ENCODE measurements at places on chromosomes 7 and 10.

GRCh38 chr10:119849031-119849789, 23.4 kb downstream of the MCMBP start:
- no peak for DNase-seq

- no peak for DNase-seq
Observed at GRCh38 chr10:44253769-44254462, 131.0 kb downstream of the CXCL12 start.

GRCh38 chr7:100221231-100221718, 1.5 kb downstream of the PVRIG start:
- peak; percentile 50 for DNase-seq

DNA sequence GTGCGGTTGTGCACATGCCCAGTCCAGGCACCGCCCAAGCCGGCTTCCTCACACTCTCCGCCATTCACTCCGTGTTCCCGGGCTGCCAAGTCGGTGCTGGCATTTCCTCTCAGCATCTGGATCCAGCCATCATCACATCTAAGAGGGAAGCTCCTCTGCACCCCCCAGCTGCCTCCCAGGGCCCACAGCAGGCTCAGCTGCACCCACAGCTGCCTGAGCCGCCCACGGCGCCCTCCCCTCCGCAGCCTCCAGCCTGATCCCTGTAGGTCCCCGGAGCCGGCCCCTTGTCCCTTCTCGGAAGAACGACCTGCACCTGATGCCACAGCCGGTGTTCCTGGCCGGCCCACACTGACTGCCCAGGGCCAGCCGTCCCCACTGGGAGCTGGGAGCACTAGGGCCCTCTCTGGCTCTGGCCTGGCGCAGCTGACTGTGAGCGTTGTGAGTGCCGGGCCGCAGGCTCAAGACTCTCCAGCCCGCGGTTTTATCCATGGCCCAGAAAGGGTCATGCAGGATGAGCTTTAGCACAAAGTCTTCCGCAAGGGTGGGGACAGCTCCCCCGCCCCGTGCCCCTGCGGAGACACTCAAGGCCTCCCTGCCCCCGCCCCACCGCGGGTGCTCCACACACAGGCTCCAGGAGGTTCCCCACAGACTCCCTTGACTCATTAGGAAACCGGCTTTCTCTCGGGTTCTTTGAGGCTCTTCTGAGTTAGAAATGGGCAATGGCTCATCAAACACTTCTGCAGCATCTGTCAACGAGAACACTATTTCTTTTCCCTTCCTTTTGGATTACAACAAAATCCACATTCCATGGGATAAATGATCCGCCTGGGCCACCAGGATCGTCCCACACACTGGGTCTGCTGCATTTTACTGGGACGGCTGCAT, 31.2 kb downstream of the CFAP46 start:
- no peak for DNase-seq

DNA sequence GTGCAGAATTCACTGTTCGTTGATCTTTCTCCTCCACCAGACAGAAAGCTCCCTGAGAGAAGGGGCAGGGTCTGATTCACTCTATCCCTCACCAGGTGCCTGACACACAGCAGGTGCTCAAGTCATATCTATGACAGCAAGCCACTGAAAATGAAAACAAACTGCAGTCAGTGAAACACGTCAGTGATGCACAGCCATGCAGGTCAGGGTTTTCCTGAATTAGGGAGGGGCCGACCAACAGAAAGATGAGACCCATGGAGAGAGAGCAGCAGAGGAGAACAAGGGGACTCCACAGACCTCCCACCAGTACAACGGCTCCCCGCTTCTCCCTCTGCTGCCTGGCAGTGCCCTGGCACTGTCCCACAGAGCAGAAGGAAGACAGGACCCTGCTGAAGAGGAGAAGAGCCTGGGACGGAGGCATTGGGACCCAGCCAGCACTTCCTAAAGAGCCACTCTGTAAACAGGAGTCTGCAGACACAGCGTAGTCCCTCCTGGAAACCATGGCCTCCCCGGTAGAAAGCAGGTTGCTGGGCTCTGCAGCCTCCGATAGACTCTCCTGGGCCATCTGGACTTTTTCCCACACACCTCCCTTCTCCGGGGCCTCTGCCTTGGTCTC, 50.3 kb downstream of the FAM53B start:
- DNase-seq, result no peak

DNA sequence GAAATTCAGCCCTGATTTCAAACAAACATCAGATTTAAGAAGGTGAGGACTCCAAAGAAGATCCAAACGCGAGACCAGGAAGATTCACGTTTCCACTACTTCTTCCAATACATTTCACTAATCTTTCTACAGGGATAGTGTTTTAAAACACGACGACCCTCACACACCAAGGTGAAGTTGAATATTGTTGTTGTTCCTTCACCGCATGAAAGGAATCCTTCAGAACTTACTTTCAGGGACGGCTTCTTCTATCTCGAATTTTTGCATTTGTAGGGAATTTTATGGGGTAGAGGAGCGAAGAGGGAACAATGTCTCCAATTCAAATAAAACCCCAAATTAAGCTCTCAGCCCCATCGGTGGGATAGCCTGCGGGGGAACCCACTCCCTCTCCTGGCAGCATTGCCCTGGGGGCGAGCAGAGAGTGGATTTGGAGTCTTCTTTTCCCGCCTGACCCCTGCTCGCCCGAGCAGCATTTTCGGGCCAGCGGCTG, 1.5 kb upstream of the GATA3 start:
- no peak for DNase-seq

- DNase-seq, result no peak
Observed at GRCh38 chr10:55374917-55375316, 573.9 kb upstream of the PCDH15 start.

GRCh38 chr7:76259124-76260093, 43.1 kb upstream of the HSPB1 start:
- no peak for DNase-seq

DNA sequence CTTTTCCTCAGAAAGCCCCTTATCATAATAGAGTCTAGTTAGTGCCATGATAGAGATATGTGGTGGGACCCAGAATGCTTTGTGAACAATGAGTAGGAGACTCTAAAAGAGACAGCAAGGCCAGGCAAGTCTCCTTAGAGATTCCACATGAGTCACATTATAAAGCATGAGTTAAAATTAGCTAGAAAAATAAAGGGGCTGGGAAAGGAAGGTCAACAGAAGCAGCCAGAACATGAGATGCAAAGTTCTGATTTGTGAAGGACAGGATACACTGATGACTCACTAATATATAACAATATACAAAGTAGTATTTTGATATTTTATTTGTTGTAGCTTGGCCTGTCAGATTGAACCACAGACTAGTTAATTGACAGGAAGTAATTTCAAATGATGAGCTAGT, 25.3 kb upstream of the SNX13 start:
- DNase-seq, result no peak

DNA sequence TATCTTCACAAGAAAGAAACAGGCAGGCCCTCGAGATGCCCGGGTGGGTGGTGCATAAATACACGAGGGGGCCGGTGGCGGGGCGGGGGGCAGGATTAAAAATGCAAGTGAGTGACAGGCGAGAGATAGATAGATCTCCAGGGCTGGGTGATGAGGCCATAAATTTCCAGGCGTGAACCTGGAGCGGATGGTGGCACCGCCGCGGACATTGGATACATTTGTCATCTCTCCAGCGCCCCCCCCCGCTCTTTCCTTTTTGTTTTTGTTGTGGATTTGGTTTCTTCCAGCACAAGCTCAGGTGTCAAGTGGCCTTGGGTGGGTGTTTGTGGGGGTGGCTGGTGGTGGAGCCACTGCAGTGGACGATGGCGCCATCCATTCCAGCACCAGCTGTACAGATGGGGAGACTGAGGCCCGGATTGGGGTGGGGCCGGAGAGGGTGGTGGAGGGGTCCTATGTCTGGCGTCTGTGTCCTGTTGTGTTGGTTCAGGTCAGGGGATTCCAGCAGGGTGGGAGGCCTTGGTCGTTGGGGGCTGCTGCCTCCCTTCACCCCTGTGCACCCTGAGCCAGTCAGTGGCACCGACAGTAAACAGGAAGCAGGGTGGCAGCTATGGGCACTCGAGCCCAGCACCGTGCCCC, 2.9 kb downstream of the ELFN1 start:
- no peak for DNase-seq

- DNase-seq, result peak; percentile 81
Observed at GRCh38 chr7:50266635-50267386, 37.7 kb upstream of the IKZF1 start.

DNA sequence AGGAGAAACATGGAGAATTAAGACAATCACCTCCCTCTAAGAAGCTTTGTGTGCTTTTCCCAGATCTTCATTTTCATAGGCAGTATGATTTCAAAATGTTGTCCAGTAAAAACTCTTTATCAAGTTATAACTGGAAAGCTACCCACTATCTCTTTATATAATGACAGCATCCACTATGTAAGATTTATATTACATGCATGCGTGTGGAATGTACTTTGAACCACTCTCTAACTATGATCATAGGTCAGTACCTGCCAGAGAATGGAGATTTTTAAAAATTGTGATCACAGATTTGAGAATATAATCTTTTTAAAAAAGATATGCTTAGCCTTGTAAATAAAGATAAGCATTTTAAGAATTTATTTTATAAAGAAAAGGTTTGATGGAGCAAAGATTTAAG, 17.9 kb downstream of the PAPSS2 start:
- no peak for DNase-seq

GRCh38 chr7:134473861-134474291, 15.0 kb upstream of the AKR1B1 start:
- no peak for DNase-seq

Data from Karpas-422 (cell line).